ENCODE measurements at places on chromosomes 3 and 15.

GRCh38 chr15:39624806-39625205, 43.9 kb downstream of the THBS1 start:
- peak; percentile 53 for DNase-seq

DNA sequence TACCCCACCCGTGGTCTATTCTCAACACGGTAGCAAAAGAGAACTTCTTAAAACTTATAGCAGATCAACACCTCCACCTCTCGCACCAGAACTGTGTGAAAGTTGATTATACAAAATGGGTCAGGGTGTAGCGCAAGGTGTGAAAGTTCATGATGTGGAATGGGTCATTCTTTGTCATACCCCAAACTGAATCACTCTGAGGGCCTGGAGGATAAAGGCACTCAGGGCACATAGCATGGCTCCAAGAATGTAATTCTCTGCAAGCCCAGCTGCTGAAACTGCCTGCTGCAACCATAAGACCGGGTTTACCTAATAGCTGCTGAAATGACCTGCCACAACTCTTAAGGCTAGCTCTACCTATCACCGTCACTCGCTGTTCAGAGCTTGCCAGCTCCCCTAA, 70.0 kb downstream of the FOXP1 start:
- DNase-seq, result no peak

DNA sequence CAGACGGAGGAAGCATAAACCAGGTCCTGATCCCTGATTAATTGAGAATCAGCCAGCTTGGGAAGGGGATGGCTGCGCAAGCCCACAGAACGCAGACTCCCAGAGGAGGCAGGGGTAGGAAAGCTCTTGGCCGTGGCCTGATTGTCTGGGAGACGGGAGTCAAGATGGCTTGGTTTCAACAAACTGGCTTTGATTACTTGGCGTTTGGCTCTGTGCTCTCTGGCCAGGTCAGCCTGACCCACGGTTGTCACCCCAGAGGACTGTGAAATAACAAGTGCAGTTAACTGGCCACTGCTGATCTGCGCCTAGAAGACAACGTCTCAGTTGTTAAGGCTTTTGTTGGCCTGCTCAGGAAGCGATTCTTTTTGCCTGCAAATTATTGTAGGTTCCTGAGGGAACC, 387.0 kb upstream of the PROK2 start:
- DNase-seq, result no peak

- DNase-seq, result no peak
These were observed 332.6 kb downstream of the LSAMP start for GRCh38 chr3:116112696-116113095.

GRCh38 chr3:105214590-105214989, 152.1 kb upstream of the ALCAM start:
- DNase-seq, result no peak

Measured in stimulated activated CD8-positive, alpha-beta memory T cell treated with anti-CD3 and anti-CD28 coated beads, Interleukin-4, amount 100 ng/mL, for 1 hour (primary cell).